Stimulated activated naive CD8-positive, alpha-beta T cell treated with anti-CD3 and anti-CD28 coated beads, Interleukin-15, Interleukin-2, amounts not matched to agents 100 U/mL and 50 U/mL, for 24 hours (primary cell): ENCODE measurements at places on chromosomes 6 and 20.

- peak; percentile 68 for DNase-seq
Measured at GRCh38 chr6:149840345-149841075, 23.6 kb downstream of the LRP11 start.

DNA sequence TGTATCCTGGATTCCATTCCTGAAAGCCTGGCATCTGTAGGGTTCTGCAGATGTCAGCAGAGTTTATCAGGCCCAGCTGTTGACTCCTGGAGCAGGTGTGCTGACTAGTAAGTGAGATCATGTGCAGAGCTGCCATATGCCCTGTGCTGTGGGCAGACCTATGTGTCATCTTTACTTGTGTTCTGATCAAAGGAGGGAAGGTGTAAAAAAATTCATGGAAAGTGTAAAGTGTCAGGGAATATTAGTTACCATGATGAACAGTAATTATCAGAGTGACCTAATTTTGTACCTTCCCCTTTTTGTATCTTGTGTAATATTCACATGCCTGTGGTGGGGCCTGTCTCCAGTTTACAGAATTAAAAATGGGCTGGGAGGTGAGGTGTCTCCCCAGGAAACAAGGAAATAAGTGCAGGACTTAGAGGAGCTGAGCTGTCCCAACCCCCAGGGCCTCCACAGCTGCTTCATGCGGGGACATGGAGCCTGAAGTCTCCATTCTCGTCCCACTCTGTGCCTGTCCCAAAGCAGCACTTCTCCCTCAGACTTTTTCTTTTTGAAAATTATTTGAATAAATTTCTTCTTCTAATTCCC lies 148.2 kb upstream of the GGTLC1 start:
- DNase-seq = no peak

DNA sequence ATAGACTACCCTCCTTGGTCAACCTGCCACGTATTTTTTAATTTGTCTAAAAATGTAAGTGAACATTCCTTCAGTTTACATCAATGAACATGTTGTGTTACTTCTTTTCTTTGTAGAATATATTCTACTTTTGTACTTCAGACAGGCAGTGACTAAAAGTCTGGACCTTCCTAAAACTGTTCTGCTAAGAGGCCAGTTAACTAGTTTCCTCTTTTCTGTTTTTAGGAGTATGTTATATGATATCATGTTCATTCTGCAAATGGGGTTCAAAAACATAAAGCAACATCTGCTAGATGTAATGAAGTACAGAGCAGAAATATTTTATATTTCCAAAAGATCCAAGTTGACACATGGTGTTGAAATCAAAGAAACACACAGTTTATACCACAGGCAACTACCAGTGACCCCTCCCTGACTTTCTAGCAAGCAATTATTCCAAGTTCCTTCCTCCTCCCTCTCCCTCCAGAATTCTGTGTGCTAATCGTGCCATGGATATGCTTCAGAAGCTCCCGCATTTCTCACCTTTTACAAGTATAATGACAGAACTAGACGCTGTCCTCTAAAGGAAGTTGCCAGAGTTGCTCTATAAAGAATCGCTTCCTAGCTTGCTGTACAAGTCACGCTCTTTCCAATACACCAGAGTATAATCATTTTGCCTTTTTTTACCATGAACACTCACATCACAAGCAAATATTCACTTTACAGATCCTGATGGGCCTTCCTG lies 64.7 kb downstream of the ARHGAP18 start:
- no peak for DNase-seq

DNA sequence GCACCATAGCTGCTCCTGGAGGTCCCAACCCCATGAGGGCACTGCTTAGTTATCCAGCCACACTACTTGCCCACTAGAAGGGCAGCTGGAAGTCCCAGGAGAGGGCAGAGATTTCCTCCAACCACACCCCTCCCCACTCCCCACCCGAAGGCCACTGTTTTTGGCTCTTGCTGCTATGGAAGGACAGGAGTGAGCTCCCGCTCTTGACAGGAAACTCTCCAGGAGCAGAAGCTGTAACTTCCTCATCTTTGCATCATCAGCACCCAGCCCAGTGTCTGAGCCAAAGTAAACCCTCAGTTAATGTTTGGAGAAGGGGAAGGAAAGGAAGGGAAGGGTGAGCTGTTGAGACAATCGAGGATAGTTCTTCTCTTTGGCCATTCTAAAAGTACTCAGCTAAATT lies 120.7 kb downstream of the MTFR2 start:
- DNase-seq = no peak

- DNase-seq = no peak
Measured at GRCh38 chr20:61951695-61952533, 113.8 kb downstream of the TAF4 start.

DNA sequence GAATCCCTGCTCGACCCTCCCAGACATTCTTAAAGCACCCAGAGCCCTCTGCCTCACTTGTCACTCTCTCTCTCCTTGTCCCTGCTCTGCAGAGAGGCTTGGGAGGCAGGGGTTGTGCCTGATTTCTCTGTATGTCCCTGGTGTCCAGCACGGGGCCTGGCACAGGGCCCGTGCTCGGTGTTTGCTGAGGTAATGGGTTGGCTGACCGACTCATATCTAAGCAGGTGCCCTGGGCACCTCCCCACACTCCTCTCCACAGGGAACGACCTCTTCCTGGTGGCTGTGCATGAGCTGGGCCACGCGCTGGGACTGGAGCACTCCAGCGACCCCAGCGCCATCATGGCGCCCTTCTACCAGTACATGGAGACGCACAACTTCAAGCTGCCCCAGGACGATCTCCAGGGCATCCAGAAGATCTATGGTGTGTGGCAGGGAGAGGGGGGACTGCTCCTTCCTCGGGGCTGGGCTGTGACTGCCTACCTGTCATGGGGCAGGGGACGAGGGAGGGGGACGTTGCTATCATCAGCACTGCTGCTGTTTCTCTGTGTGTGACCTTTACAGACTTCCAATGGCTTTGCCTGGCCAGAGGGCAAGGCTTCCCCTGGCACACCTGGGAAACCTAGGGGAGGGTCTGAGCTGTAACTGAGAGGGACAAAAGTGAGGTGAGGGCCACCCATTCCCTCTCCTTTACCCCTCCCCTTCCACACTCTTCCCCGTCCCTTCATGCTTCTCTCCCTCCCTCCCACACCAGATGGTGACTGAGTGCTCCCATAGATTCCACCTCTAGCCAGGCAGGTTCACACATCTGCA lies 14.2 kb downstream of the MMP24OS start:
- DNase-seq = no peak

DNA sequence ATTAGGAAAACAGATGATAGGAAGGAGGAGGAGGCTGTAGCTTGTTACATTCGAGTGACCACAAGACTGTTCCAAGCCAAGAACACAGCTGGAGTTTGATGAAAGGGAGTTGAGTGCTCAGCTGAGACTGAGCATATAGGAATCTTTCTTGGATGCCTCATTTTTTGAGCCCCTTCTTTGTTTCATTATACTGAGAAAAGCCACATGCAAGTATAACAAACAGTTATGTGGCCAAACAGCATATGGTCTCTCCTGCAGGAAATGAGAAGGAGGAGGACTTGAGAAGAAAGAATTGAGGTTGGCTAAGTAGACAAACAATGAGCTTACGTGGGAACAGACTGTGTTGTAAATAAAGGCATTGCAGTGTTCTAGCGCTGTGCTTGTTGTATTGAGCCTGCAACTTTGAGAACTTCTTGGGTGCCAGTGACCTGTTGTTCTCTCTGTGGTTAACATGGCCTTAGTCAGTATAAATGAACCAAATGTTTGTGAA lies 78.3 kb downstream of the AKAP7 start:
- DNase-seq = no peak

- no peak for DNase-seq
Measured at GRCh38 chr6:158773581-158774449, 45.4 kb downstream of the EZR start.

- no peak for DNase-seq
Measured at GRCh38 chr6:142786476-142786875, 158.5 kb downstream of the HIVEP2 start.

DNA sequence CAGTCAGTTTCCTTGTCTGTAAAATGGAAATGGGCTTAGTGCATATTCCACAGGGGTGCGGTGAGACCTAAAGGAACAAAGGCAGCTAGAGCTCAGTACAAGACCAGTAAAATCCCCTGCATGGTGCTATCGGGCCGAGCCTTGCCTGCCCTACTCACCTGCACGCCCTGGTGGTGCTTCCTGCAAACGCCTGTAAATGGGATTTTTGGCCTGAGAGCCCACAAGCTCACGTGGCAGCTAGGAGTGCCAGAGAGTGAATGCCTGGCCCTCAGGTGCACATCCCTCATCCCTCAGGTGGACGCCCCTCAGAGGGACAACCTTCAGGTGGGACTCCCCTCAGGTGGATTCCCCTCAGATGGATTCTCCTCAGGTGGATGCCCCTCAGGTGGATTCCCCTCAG lies 48.0 kb upstream of the VSX1 start:
- DNase-seq = no peak

- no peak for DNase-seq
Measured at GRCh38 chr6:15242937-15243614, 2.8 kb upstream of the JARID2 start.

DNA sequence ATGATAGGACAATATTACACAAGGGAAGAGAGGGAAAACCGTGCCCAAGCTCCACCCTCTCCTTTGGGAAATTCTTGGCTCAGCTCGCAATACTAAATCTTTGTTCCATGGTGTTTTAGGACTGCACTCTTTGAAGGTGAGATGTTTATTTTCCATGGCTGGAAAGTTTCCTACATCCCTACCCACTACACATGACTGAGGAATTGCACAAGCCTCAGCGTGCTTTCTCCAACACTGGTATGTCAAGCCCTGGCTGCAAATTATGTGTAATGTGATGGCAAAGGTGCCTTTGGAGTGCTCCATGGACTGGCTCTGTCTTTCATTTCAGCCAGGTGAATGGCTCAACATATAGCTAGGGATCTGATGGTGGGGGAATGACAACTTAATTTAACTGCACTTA lies 134.3 kb downstream of the ISM1 start:
- DNase-seq = no peak

DNA sequence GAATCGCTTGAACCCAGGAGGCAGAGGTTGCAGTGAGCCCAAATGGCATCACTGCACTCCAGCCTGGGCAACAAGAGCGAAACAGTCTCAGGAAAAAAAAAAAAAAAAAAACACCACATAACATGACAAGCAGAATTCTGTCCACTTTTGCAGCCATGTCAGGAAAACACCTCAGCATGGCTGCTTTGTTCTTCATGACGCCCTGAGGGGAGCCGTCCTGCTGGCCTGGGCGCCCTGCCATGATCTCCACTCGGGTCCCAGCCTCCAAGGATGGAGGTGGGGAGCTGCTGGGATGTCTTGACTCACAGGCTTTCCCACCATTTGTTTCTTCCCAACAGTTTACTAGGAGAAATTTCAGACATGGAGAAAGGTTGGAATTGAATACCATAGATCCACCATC lies 42.2 kb downstream of the SNX9 start:
- no peak for DNase-seq

DNA sequence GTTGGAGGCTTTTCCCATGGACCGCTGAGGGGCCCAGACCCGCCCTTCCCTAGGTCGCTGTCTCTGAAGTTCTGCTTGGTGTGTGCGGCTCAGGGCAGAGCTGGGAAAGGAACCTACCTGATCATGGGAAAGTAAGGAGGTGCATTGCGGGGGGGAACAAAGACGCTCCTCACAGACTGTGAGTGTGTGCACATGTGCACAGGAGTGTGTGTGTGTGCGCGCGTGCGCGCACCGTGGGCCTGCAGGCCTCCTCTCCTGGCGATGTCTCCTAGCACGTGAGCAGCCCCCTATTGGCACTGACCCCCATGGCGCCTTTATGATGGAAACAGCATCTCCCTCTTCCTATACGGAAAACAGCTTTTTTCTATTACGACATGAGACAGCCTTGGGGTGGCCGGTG lies 224.1 kb downstream of the TAF4 start:
- DNase-seq = no peak

GRCh38 chr6:120553353-120553752 lies 780.9 kb downstream of the TBC1D32 start:
- no peak for DNase-seq

- no peak for DNase-seq
Measured at GRCh38 chr6:108896111-108896661, 48.0 kb downstream of the ARMC2 start.

DNA sequence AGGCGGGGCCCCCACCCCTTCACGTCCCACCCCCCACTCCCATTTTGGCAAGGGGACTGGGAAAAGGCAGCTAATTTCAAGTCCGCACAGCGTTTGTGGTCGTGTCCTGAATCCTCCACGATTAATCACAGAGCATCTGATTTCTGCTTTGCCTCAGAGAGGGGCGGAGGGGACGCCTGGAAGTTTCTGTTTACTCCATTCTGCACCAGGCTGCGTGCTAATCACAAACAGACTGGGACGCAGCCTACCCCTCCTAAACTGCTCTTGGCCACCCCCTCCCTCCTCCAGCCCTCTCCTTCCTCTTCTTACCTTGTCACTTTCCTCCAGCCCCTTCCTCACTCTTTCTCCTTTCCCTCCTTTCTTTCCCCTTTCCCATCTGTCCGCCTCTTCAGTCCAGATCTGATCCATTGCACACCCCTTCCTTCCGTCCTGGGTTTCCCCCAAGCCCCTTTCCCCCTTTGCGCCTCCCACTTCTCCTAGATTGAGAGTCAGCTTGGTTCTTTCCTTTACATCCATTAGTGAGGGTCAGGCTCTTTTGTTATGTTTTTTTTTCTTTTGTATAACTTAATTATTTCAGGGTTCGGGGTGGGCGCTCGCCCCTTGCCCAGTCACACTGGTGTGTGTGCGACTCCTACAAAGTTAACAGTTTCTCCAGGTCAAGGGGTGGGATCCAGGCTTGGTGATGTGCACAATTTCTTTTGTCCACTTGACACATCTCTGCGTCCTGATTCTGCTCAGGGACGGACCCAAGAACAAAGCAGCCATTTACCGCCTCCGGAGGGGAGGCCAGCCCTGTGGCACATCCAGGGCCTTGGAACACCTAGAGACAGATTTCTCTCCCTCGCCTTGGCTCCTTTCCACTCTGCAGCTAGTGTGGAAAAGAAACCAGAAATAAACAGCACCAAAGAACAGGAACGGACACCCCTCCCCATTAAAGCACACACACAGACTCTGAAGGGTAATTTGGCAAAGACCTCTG lies 520 bp upstream of the RIPOR3 start:
- DNase-seq = no peak

- peak; percentile 20 for DNase-seq
Measured at GRCh38 chr6:43952746-43953145, 174.5 kb downstream of the MRPL14 start.

GRCh38 chr6:71335544-71335943 lies 46.9 kb downstream of the OGFRL1 start:
- DNase-seq = no peak

DNA sequence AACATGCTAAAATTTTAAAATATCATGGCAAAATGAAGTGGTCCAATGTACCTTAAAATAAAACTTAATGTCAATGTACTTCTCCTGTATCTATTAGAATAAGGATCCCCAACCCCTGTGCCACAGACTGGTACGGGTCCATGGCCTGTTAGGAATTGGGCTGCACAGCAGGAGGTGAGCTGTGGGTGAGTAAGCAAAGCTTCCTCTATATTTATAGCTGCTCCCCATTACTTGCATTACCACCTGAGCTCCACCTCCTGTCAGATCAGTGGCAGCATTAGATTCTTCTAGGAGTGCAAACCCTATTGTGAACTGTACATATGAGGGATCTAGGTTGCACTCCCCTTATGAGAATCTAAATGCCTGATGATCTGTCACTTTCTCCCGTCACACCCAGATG lies 86.0 kb downstream of the SLC16A10 start:
- DNase-seq = no peak
